ENCODE measurements at places on chromosomes 16 and 17.

GRCh38 chr16:58692450-58692849 is 7.9 kb upstream of the SLC38A7 start:
- DNase-seq = no peak

- DNase-seq = no peak
These were observed 126.9 kb downstream of the KIF2B start for GRCh38 chr17:53949473-53950090.

DNA sequence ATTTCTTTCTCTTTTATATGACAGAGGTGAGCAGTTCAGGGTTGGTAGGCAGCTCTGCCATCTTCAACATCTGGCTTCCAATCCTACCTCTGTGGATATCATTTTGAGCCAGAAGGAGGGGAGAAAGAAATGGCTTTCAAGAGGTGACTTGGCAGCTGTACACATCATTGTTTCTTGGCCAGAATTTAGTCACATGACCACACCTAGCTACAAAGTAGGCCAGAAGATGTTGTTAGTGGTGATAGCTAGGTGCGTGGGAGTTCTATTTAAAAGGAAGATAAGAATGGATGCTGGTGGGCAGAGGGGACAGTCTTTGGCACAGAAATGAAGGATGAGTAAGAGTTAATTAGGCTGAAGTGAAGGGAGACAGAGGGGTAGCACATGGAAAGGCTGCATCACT is 29.2 kb upstream of the MPHOSPH6 start:
- DNase-seq = no peak

DNA sequence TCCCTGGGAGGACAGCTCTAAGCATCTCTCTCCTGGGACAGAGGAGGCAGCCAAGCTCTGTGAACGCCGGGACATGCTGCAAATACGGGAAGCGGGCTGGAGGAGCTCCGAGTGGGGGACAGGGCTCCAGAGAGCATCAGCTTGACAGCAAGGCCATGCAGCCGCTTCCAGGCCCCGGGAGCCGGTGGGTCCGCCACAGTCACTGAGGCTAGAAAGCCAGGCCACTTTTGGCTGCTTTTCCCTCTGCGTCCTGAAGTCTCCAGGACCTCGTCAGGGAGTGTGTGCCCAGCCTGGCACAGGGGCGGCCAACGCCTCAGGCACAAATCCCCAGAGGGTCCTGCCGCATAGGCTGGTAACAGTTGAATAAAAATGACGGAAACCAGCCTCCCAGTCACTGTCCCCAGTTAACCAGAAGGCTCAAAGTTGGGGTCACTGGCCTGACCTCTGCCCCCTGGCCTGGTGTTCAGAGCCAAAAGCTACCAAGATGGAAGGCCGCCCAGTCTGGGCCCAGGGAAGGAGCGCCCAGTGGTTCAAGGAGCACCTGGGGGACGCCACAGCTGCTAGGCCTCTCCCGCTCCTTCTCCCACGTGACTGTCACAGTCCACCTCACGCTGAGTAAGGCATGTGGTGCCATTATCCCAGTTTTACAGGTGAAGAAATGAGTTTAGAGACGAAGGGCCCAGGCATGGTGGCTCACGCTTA is 3.2 kb upstream of the TRIM65 start:
- no peak for DNase-seq

- DNase-seq = no peak
These were observed 231.6 kb downstream of the GRIN2A start for GRCh38 chr16:9950658-9951057.

- DNase-seq = no peak
These were observed 14.5 kb downstream of the BAIAP2 start for GRCh38 chr17:81049372-81049911.

GRCh38 chr17:82668631-82669099 is 20.4 kb upstream of the WDR45B start:
- DNase-seq = no peak

DNA sequence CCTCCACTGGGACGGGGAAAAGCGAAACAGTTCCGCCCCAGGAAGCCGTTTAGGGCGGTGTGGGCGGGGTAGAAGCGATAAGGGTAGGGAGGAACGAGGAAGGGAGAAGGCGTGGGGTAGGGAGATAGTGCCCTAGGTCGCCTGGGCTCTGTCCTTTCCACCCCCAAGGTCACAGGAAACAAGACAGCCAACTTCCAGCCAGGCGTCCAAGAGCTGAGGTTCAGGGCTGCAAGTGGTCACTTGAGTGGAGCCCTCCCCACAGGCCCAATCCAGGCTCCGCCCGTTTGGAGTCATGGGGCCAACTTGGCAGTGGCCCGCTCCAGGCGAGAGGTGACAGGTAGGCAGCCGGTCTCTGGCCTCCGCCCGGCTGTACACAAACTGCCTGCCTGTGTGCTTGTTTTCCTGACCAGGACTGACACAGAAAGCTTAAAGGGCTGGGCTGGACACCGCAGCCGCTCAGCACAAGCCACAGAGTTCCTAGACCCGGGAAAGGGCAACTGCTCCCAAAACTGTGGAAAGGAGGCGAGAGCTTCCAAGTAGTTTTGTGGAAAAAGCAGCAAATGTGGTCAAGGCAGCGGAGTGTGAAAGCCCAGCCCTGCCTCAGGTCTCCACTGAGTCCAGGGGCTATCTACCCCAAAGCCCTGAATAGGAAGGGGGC is at the start of gene RILP:
Gene RILP (minus strand): TSS at position 23 of the 658 bp plus-strand sequence. CDS start 62 bp downstream, outside the sequence.
- DNase-seq = no peak

GRCh38 chr17:7748076-7748775 is 30.7 kb downstream of the DNAH2 start:
- DNase-seq = no peak

DNA sequence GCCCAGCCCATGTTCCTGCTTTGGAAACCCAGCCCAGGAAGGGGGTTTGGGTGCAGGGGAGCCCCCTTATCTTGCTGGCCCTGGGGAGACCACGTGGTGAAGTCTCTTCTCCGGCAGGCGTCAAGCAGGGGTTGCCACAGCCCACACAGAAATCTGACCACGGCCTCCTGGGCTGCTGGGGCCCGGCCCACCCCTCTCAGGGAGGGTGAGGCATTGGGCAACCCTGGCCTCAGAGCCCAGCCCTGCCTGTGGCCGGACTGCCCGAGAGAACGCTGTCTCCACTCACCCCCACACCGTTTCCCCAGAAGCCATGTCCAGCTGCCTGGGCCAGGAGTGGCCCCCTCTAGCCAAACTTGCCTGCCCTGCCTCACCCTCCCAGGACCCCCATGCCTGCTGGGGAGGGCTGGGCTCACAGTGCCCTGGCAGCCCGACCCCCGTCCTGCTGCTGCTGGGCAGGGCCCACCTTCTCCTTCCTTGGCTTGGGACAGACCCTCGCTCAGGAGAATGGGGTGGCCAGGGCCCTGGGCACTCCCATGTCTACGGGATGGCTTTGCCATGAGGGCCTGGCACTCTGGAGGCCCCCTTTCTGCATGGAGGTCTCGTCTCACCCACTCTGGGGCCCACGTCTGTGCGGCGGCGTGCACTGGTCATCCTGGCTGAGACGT is 6.7 kb downstream of the RPUSD1 start:
- no peak for DNase-seq

DNA sequence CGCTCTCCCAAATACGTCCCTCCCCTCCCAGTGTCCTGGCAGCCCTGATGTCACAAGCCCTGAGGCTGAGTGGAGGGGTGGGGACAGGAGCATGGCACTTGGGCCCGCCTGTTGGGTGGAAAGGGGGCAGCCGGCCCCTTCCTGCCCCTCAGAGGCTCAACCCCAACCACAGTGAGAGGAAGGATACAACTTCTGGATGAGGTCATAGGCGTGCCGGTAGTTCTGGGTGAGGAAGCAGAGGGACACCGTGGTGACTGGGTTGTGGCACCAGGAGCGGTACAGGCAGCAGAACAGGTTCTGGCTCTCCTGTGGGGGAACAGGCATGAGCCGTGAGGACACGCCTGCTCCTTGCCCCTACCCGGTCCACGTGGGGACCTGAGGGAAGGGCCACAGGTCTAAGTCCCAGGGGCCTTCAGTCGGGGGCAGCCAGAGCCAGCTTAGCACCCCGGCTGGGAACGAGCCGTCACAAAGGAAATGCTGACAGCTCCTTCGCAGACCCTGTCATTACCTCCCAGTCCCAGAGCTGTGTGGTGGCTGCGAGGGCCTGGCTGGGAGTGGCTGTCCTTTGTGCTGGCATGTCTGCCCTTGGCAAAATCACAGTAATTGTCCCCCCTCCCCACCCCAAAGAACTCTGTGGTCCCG is 11.2 kb upstream of the MTSS2 start:
- DNase-seq = no peak

DNA sequence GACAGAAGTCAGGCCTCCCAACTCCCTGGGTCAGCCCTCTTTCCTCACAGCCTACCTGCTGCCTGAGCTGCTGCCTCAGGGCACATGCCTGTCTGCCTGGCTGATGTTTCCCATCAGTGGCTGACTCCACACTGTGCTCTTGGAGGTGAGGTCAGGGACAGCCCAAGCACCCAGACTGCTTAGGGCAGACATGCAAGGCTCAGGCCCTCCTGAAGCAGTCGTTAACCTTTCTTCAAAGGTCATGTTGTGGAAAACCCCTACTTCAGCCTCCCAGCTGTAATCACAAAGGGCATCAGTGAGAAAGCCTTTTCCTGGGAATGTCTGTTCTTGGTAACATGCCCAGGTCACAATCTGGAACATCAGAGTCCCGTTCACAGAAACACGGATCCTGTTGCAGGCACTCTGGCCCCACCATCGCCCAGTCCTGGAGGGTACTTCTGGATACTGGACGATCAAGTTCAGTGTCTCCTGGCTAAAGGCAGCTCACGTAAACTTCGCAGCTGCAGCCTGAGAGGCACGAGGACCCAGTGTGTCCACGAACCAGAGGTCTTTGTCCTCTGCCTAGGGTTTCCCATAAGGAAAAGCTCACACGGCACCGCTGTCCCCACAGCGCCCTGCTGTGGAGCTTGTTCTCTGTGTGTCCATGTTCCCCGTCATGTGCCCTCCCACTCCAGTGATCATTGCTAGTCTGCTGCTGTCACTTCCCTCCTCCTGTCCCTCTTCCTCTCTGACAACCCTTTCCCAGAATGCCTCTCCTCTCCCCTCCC is 54.9 kb downstream of the GNAO1 start:
- no peak for DNase-seq

Measured in NCI-H2081 (cell line).